Dorsolateral prefrontal cortex (tissue), 122 donors: ENCODE measurements at places on chromosomes 12 and 14.

GRCh38 chr12:67942724-67943123, 46.5 kb upstream of the IFNG-AS1 start:
- DNase-seq = no peak

- DNase-seq = no peak
Measured at GRCh38 chr14:101175731-101176534, 272.4 kb upstream of the RTL1 start.

GRCh38 chr14:89455412-89455811, 38.4 kb upstream of the FOXN3 start:
- DNase-seq = no peak

- DNase-seq = no peak
Measured at GRCh38 chr14:77843651-77844050, 43.7 kb downstream of the ADCK1 start.

DNA sequence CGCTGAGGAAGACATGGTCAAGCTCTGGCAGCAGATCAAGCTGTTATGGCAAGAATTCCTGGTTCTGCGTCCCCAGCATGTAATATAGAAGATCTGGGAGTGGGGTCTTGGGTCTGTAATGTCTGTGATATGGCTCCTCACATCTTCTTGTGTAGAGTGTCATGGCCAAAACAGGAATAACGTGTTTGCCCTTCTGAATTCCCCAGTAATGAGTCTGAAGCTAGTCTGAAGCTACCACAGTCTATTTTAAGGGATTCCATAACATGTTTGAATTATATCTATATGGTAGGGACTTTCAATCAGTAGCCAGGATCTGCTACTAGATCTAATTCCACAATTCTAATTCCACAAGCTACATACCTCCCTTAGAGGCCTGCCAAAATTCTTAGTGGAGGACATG, 31.4 kb upstream of the SOX5 start:
- DNase-seq = no peak

- no peak for DNase-seq
Measured at GRCh38 chr12:5262885-5263284, 169.0 kb upstream of the NTF3 start.

- no peak for DNase-seq
Measured at GRCh38 chr12:94988471-94988870, 15.0 kb downstream of the NDUFA12 start.

DNA sequence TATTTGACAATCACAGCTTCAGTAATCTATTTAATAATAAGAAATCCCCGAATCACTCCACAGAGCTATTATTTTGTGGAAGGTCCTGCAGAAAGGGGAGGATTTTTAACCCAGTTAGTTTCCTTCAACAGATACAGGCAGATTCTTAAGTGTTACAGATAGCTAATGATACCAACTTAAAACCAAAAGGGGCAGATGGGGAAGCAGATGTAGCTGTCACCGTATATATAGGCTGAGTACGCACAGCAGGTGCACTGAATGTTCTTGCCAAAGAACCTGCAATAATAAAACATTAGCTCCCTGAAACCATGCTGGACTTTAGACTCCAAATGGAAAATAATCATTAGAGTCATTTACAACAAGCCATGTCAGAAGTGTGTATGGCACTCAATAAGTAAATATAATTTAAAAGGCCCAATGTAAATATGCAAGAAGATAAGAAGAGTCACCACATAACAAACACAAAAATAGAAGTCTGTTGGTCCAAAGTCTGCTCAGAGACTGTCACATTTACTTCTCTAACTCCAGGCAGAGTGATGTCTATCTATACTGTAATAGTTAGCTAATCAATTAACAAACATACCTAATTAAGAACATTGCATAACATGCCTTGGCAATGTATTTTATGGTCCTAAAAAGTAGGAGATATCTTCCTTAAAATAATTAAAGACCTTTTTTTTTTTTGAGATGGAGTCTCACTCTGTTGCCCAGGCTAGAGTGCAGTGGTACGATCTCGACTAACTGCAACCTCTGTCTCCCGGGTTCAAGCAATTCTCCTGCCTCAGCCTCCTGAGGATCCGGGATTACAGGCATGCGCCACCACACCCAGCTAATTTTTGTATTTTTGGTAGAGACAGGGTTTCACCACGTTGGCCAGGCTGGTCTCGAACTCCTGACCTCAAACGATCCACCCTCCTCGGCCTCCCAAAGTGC, 78.8 kb downstream of the SEC23A start:
- DNase-seq = no peak

DNA sequence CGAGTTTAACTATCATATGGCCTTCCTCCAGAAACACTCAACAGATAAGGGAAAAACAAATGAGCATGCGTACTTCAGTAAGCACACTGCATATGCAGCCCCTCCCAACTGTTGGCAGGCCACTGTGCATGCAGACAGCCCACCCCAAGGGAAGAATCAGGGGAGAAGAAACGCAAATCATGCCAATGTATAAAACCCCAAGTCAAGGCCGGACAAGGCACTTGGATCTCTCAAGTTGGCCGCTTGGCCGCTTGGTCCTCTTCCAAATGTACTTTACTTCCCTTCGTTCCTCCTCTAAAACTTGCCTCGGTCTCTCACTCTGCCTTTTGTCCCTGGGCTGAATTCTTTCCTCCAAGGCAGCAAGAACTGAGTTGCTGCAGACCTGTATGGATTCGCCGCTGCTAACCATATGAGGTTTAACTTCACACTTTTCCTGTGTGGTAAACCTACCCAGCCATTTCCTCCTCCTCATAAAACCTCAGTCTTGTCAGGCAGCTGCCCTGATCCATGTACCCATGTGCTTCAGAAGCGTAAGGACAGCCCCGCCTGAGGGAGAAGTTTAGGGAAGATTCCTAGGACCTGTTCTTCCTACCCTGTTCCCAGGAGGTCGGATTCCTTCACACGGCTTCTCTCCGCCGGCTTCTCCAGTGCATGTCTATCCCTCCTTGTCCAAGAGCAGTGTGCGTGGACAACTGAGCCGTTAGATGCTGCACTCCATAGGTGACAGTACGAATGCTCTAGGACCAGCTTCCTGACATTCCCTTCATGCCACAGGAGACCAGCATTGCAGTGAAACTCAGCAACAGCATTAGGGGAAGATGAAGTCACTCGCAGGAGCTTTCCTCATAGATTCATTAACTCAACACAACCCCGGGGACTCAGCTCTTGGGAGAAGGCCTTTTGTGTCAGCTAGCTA, 188.0 kb downstream of the MON2 start:
- no peak for DNase-seq

DNA sequence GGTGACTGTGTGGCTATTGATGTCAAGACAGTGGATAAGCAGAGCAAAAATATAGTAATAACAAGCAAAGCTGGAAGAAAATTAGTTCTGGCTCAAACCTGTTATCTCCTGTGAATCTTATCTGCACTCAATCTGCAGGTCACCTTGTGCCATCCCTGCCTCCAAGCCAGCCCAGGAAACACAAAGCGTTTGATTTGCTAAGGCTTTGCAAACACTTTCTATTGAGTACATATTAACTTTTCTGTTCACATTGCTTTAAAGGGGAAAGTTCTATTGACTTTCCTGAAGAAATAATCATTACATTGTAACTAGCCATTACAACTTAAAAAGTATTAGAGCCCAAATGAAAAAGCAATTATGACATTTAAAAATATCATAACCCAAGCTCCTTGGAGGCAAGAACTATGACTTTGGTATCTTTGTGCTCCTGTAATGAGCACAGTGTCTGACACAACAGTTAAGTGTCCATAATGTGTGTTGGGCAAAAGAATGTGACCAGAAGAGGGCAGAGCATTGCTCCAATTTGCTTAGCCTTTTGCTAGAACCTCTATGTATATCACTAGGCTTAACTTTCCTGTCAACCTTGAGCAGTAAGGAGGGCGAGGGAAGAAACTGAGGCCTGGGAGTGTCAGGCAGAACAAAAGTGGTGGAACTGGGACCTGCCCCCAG, 24.7 kb downstream of the SERPINA3 start:
- DNase-seq = no peak

DNA sequence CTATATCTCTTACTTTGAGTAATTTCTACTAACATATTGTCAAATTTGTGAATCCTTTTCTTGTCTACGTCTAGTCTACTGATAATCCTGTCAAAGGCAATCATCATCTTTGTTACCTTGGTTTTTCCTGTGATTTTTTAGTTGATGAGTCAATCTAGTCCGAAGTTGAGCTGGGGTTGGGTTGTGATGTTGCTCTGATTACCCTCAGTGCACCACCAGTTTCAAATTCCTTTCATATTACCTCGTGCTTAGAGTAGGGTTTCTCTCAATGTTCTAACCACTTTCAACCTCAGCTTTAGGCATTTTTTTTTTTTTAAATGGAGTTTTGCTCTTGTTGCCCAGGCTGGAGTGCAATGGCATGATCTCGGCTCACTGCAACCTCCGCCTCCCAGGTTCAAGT, 186.8 kb downstream of the BTG1 start:
- DNase-seq = no peak

DNA sequence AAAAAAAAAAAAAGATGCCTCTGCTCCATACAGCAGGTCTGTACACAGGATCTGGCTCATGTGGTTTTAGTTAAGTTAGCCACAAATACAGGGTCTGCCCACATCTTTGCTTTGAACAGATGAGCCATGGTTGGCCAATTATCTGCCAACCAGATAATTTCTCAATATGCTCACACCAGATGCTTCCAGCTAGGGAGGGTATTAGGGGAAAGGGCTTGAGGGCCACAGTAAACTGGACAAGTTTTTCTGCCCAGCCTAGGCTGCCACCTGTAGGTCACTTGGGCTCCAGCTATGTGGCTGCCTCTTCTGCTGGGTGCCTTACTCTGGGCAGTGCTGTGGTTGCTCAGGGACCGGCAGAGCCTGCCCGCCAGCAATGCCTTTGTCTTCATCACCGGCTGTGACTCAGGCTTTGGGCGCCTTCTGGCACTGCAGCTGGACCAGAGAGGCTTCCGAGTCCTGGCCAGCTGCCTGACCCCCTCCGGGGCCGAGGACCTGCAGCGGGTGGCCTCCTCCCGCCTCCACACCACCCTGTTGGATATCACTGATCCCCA, 776 bp downstream of the RDH5 start:
- DNase-seq = peak; percentile 83

GRCh38 chr12:125133616-125134015, 68.4 kb downstream of the AACS start:
- DNase-seq = no peak

DNA sequence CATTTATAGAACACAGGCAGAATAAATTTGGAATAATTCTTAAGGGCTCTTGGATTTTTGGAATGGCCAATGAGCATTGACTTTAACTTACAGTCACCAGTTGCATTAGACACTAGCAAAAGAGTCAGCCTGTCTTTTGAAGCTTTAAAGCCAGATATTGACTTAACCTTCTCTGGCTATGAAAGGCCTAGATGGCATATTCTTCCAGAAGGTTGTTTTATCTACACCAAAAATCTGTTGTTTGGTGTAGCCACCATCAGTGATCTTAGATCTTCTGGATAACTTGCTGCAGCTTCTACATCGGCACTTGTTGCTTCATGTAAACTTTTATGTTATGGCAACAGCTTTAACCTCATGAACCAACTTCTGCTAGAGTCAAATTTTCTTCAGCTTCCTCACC, 10.4 kb downstream of the PCNX1 start:
- DNase-seq = no peak

- no peak for DNase-seq
Measured at GRCh38 chr14:96614481-96614881, 112.3 kb downstream of the PAPOLA start.

- DNase-seq = no peak
Measured at GRCh38 chr14:63220526-63220925, 16.3 kb downstream of the RHOJ start.

DNA sequence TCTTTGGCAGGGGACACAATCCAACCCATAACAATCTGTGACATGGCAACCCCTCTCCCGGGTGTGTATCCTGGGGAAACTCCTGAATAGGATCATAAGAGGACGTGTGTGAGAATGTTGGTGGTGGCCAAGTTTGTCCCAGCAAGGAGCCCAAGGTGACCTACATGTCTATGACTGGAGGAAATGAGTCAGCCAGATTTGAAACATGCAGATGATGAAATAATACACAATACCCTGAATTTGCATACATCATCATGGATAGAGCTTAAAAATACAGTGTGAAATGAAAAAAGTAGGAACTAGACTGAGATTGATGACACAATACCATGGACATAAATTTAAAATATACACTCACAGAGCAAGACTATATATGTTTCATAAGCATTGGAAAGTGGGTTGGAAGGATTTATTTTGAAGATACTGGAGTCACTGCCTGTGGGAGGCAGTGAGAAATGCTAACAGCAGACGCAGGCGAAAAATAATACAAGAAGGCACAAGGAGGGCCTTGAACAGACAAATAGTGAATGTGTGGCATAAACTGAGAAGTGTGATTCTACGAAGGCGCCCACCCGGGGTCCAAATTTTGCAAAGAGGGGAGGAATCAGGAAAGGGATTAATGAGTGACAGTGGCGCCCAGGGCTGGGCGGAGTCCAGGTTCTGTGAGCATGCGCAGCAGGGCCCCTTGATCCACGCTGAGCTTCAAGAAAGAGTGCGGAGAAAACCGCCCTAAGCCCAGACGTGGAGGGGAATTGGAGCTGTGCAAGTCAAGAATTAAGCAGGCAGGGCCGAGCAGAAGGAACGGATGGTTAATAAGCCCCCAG, 7.0 kb upstream of the MAP1LC3B2 start:
- DNase-seq = peak; percentile 42

- no peak for DNase-seq
Measured at GRCh38 chr14:78863143-78863542, 693.0 kb downstream of the NRXN3 start.

DNA sequence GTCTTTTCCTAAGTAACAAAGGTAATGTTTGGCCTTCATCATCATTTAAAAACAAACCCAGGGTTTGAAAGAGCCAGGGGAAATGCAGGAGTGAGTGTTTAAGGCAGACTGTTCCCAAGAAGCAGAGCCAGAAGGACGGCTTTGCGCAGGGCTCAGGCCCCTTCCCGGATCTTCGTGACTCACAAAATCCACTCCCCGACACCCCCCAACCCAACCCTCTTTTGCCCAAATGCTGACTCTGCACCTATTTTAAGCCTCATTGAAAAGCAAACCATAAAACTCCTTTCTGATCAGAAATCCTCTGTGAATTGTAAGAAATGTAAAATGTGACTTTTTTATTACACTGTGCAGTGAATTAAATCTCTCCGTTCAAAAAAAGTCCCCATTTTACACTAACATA, 67.5 kb downstream of the SETD3 start:
- no peak for DNase-seq
